ENCODE measurements at places on chromosomes 2 and 18. TPM values are rescaled to one million over a fixed set of nuclear protein-coding genes. Genes with fewer than 3 reads are reported as not detected.

GRCh38 chr2:109218087-109218791 lies 89.2 kb downstream of the SH3RF3 start:
- peak; percentile 23 for DNase-seq

DNA sequence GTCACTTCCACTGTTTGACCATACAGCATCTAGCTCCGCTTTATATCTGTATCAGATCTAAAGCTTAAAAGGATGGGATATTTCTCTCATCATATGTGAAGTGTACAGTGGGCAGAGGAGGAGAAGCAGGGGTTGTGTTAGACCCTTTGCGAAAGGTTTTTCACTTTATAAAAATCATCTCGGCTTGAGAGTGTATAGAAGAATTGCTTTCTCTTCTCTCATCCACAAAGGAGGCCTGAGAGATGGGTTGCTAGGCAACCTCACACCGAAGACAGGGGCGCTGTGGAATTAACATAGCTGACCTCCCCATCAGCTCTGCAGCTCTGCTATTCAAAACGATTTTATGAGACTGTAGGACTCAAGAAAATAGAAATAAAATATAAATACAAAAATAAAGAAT lies 70.2 kb upstream of the GALNT3 start:
- no peak for DNase-seq

DNA sequence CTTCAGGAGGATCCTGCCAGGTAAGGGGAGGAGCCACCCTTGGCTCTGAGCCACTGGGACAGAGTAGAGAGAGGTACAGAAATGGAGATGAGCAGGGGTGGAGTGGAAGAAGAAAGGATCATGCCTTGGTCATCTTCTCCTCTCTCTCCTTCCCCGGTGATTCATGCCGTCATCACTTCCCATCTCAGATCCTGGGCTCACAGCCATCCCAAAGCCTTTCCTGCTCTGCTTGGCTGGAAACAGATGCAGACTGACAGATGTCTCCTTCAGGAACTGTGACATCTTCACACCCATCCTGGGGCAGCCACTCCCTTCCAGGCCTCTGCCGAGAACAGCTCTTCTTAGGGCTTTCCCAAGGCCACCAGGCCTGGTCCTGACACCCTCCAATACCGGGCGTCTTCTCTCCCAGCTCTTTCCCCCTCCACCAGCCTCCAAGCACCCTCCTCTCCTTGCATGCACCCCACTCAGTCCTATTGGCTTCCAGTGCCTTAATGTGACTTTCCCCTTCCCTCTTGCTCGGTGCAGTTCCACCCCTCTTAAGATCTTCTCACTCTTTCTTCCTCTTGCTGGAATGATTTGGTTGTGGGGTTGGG lies 58.3 kb upstream of the TNP1 start:
- peak; percentile 41 for DNase-seq

- peak; percentile 90 for DNase-seq
These were observed 154.8 kb downstream of the TGIF1 start for GRCh38 chr18:3604498-3605408.

GRCh38 chr2:159177957-159178356 lies 108.5 kb downstream of the WDSUB1 start:
- DNase-seq = no peak

- peak; percentile 59 for DNase-seq
These were observed 173.5 kb downstream of the ALK start for GRCh38 chr2:29747786-29748470.

- no peak for DNase-seq
These were observed 28.4 kb downstream of the AFF3 start for GRCh38 chr2:100113990-100114433.

DNA sequence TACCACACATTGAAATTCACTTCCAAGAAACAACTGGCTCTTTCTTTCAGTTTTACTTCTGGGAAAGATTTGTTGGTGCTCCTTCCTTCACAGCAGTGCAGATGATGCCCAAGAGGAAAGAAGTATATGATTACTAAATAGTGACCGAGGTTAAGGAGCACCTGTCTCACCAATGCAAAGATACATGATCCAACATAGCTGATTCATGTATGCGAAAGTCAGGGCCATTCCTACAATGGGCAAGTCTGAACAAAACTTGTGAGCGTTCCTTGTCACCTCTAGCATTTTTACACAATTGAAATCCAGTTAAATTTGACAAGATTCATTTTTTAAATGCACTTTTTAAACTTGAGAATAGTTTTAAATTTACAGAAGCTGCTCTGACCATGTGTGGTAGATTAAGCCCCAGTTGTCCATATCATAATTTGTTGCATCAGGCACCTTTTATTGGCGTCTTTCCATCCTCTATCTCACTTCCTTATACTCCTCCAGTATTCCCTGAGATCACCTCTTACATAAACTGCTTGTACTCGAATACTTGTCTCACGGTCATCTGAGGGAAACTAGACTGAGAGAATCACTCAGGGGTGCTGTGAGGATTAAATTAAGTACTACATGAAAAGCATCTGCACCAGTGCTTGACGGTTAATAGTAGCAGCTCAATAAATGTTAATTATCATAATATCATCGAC lies 438.8 kb upstream of the CDH20 start:
- no peak for DNase-seq

DNA sequence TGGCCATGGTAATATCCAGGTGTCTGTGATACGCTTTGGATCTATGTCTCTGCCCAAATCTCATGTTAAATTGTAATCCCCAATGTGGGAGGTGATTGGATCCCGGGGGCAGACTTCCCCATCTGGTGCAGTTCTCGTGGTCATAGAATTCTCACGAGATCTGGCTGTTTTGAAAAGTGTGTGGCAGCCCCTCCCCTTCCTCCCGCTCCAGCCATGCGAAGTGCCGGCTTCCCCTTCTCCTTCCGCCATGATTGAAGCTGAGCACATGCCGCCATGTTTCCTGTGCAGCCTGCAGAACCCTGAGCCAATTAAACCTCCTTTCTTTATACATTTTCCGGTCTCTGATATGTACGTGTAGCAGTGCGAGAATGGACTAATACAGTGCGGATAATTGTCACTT lies 42.5 kb downstream of the GPC1 start:
- DNase-seq = no peak

The CNGA3 gene
- polyA plus RNA-seq = not detected

The MLPH gene
- polyA plus RNA-seq = 15.5 TPM

The THAP4 gene
- polyA plus RNA-seq = 34.1 TPM

The NR4A2 gene
- polyA plus RNA-seq = 1.0 TPM

The SCN7A gene
- polyA plus RNA-seq = 7.0 TPM

The FZD7 gene
- polyA plus RNA-seq = 40.6 TPM

The LRPPRC gene
- 58.1 TPM for polyA plus RNA-seq

All from AG04450 (cell line).